ENCODE measurements at places on chromosomes 7 and 10. TPM values are rescaled to one million over a fixed set of nuclear protein-coding genes. Genes with fewer than 3 reads are reported as not detected.

The FAM180A gene
- not detected for total RNA-seq

The CABCOCO1 gene
- 0.23 TPM for total RNA-seq

The RRP12 gene
- total RNA-seq, result 45.0 TPM

The FAM237B gene
- total RNA-seq, result not detected

The OR2A5 gene
- not detected for total RNA-seq

The KLLN gene
- 1.4 TPM for total RNA-seq

The ENO4 gene
- 1.4 TPM for total RNA-seq

The CRHR2 gene
- not detected for total RNA-seq

The OR9A2 gene
- not detected for total RNA-seq

DNA sequence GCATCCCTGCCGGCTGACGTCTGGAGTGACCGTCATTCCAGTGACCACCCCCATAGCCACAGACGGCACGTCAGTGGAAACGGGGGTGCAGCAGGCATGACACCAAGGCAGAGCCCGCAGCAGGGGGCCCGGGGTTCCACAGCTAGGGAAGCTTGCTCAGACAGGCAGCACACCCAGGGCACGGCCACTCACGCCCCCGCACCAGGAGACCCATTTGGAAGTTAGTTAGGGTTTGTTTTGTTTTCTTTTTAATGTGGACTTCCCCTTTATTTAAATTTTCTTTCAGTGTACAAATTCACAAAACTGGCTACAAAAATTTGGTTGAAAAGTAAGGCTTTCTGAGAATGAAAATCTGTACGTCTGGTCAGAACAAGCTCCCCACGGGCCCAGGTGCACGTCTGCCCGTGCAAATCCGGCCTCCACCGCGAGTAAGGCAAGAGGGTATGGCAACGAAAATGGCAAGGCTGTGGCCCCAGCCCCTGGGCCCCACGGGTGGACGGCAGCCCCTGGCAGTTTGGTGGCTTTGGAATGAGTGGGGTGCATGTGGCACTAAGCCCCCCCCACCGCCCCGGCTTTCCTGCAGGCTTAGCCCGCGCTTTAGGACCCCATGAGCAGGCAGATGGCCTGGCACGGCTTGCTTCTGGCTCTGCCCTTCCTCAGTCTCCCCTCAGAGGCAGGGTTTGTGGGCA is 124.2 kb downstream of the FAM53B start:
- DNase-seq, result no peak

GRCh38 chr10:77037735-77038403 is 599.7 kb downstream of the KCNMA1 start:
- DNase-seq, result no peak

- no peak for DNase-seq
Measured at GRCh38 chr10:62503872-62504271, 129.7 kb downstream of the ZNF365 start.

DNA sequence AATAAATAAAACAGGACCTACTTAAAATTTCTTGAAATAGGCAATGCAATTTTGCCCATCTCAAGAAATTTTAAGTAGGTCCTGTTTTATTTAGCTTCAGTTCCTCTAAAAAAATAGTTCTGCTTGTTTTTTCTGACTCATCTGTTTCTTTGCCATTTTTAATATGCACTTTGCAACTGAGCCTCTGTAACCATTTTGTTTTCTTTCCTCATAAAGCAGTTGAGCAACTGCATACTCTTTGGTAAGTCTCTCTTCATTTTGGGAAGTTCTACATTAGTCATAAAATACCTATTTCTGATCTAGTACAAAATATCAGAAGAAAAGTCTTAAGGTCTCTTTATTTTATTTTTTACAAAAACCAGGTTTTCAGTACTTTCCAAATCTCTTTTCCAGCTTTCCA is 18.0 kb downstream of the TAS2R40 start:
- DNase-seq, result no peak

GRCh38 chr10:77248104-77248790 is 389.4 kb downstream of the KCNMA1 start:
- DNase-seq, result no peak

GRCh38 chr10:15213461-15213861 is 45.0 kb upstream of the NMT2 start:
- DNase-seq, result no peak

GRCh38 chr7:139332697-139333359 is 8.3 kb upstream of the FMC1 start:
- DNase-seq, result no peak

DNA sequence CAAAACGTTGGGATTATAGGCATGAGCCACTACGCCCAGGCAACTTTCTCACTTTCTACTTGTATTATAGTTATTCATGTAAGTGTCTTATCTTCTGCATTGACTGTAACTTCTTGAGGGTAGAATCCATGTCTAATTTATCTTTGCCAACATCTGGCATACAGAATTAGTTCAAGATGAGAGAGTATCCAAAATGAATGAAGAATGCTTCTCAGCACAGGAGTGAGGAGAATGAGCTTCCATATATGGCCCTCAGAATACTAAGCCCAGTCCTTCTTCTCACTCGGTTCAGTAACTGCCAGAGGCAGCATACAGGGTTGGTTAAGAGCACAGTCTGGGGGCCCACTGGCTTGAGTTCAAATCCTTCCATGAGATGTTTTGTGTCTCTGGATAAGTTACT is 75.0 kb upstream of the LRRC17 start:
- no peak for DNase-seq

DNA sequence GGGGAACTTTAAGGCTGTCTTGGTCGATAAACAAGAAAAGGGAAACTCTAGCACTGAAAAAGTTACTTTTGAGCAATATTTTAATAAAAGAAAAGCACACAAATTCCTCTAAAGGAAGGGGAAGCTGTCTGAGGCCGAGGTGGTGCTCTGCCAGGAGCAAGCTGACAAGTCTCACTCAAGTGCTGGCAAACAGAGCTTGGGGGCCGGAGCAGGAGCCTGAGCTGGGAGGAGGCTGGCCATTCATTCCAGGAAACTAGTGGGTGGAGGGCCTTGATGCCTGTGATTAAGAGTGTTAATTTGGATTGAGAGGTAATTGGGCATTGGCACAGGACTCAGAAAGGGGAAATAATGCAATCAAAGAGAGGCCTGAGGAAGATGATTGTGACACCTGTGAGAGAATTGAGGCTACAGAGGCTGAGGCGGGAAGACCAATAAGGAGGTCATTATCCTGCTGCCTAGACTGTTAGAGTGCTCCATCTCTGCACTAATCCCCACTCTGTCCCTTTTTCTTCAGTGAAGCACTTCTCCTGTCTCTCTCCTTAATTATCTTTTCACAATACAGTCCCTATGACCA is 154.9 kb upstream of the COL1A2 start:
- no peak for DNase-seq

- DNase-seq, result no peak
Measured at GRCh38 chr10:24484771-24485170, 238.9 kb downstream of the ARHGAP21 start.

DNA sequence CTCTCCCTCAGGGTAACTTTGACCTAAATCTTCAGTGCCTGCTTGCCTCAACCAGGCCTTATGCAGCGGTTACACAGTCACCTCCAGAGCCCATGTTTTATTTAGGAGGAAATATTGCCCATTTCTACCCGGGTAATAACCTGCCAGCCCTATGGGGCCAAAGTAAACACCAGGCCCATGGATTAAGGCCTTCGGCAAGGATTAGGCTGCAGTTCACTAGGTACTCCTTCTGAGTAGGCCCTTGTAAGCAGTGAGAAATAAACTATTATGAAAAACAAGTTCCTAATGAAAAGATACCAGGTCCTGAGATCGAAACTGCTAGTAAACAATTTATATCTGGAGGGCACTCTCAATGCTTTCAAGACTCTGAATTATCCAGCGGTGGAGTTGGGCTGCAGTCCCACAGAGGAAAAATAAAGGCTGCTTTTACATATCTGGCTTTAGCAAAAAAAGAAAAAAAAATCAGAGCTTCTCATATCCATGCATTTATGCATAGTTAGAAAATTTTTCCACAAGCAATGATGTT is 3.7 kb upstream of the HOXA10 start:
- DNase-seq, result no peak

DNA sequence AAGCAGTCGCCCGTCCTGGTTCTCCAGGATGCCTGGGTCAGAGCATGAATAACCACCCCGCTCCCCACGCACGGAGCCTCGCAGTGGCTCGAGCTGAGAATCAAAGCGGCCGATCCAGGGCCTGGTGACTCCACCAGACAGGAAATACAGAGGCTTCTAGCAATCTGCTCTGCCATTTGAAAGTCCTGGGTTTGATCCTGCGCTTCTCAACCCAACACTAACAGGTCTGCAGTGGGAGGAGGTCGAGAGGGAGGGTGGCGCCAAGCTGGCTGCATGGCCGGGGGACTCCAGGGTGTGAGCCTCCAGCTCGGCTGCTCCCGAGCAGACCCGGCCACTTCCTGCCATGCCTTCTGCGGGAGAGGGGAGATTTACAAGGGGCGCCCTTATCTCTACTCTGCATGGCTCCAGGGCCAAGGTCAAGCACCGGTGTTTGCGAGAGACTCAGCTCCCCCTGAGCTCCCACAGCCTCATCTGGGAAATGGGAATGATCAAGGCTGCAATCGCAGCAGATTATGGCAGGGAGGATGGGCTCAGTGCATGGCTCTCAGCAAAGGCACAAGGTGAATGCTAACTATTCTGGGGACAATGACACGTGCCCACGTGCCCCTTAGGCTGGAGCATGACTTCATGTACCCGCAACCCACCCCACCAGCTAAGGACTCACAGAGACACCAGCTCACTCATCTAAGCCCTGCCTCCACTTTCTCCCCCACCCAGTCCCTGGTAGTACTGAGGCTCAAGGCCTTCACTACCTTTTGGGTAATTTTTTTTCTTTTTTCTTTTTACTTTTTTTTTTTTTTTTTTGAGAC is 73.9 kb upstream of the TNRC18 start:
- no peak for DNase-seq

GRCh38 chr7:33753881-33754525 is 151.3 kb upstream of the BMPER start:
- DNase-seq, result no peak

GRCh38 chr10:93784059-93784458 is 26.3 kb downstream of the LGI1 start:
- DNase-seq, result no peak

DNA sequence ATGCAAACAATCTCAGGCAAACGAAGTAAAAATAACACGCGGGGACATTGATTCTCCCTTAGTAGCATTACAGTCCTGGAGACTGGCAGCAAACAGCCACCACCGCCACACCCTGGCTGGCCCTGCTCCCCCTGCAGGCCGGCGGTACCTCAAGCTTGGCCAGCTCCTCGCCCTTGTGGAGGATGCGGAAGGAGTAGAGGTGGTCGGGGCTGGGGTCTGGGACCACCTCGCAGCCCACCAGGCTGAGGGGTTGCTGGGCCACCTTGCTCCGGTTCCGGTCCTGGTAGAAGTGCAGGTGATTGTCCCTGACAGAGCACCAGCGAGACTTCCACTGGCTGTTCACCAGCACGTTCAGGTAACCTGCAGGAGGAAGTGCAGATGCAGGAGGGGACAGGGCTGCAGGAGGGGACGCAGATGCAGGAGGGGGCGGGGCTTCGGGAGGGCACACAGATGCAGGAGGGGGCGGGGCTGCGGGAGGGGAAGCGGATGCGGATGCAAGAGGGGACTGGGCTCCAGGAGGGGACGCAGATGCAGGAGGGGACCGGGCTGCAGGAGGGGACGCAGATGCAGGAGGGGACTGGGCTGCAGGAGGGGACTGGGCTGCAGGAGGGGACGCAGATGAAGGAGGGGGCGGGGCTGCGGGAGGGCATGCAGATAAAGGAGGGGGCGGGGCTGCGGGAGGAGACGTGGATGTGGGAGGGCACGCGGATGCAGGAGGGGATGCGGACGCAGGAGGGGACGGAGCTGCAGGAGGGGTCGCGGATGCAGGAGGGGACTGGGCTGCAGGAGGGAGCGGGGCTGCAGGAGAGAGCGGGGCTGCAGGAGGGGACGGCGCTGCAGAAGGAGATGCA is 65.7 kb downstream of the VWA2 start:
- no peak for DNase-seq

- no peak for DNase-seq
Measured at GRCh38 chr10:132884691-132885271, 57.6 kb downstream of the CFAP46 start.

DNA sequence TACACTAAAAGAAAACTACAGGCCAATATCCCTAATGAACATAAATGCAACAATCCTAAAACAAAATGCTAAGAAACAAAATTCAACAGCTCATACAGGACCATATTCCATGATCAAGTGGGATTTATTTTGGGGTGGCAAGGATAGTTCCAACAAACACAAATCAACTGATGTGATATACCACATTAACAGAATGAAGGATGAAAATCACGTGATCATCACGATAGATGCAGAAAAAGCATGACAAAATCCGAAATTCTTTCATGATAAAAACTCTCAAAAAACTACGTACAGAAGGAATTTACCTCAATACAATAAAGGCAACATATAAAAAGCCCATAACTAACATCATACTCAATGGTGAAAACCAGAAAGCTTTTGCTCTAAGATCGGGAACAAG is 124.0 kb downstream of the RELN start:
- no peak for DNase-seq

DNA sequence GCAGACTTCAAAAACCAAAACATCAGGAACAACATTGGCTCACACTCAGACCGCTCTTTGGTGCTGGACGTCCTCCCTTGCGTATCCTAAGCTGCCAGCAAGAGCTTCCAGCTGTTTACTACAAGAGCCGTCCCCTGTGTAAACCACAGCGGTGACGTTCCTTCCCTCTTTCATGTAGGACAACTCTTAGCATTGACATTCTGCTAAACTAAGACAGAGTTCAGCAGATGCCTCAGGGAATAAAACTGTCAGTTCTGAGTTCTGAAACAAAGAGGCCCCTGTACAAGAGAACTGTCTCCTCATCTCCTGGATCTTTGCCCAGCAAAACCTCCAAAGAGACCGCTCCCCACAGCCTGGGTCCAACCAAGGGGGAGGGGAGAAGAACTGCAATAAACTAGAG is 57.8 kb upstream of the OPALIN start:
- DNase-seq, result peak; percentile 12

DNA sequence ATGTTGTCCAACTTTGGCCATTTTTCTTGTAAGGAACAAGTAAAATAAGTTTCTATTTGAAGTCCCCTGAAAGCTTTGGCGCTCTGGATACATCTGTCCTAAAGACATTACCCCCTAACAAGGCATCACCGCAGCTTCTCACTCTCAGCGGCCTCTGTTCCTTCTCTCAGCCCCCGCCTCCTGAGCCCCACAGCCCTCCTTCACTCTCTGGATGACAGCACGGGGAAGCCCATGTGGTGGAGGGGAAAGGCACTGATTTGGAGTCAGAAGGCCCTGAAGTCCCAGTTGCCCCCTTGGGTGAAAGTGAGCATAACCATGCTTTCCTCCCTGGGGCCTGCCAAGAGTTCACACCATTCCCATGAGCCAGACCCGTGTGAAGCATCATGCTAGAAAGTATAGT is 4.6 kb downstream of the H2BK1 start:
- DNase-seq, result no peak

- no peak for DNase-seq
Measured at GRCh38 chr10:42888504-42889095, 106.0 kb downstream of the BMS1 start.

DNA sequence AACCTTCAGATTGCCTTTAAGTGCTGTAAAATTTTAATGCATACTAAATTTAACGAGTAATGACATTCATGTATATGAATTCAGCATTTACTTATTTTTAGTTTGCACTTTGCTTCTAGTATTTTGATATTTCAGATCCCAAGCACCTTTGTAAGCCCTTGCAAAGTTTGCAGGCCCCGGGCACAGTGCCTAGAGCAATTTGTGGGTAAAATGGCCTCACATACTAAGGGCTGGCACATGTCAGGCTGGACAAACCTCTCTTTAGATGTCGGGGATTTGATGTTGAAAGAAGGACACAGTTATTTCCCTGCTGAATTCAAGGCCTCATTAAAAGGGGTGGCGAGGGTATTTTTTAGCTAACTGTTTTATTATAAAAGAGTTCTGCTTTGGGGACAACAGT is 270.3 kb upstream of the HABP2 start:
- DNase-seq, result no peak
